Smooth muscle cell of bladder (primary cell): ENCODE measurements at places on chromosomes 4 and X. TPM values are rescaled to one million over a fixed set of nuclear protein-coding genes. Genes with fewer than 3 reads are reported as not detected.

The CFAP47 gene
- under 0.01 and 0.37 TPM in 2 replicates for total RNA-seq

The RHOH gene
- total RNA-seq, result under 0.01 and 0.09 TPM in 2 replicates

The C4orf50 gene
- total RNA-seq, result under 0.01 TPM in 1 of 2 replicates, not detected in the other

The CYBB gene
- total RNA-seq, result under 0.01 TPM in 1 of 2 replicates, not detected in the other

The GLRA3 gene
- total RNA-seq, result 0.14 TPM in 1 of 2 replicates, not detected in the other

The TEX13B gene
- total RNA-seq, result not detected in 2 replicates

The HOPX gene
- total RNA-seq, result under 0.01 and 0.46 TPM in 2 replicates

The PDGFC gene
- total RNA-seq, result 21.6 and 31.6 TPM in 2 replicates

The CPE gene
- total RNA-seq, result 1.3 and 3.5 TPM in 2 replicates

The HSFX1 gene
- 0.37 and 0.71 TPM in 2 replicates for total RNA-seq

The UNC5C gene
- total RNA-seq, result 0.28 TPM in 2 replicates

The SHROOM3 gene
- total RNA-seq, result 0.92 and 1.6 TPM in 2 replicates

The ATP1B4 gene
- total RNA-seq, result not detected in 2 replicates

The SATL1 gene
- total RNA-seq, result not detected in 2 replicates

The POU4F2 gene
- not detected in 2 replicates for total RNA-seq

The KCTD8 gene
- total RNA-seq, result not detected in 2 replicates

The VCX gene
- total RNA-seq, result not detected in 2 replicates

The H2BW2 gene
- total RNA-seq, result not detected in 2 replicates

The ZMAT1 gene
- under 0.01 and 0.09 TPM in 2 replicates for total RNA-seq

The SMS gene
- total RNA-seq, result 93.0 and 122 TPM in 2 replicates

The EPHA5 gene
- 7.1 and 19.0 TPM in 2 replicates for total RNA-seq
